ENCODE measurements at places on chromosomes 11 and 22. TPM values are rescaled to one million over a fixed set of nuclear protein-coding genes. Genes with fewer than 3 reads are reported as not detected.

GRCh38 chr22:49755631-49756001 is 72.1 kb downstream of the BRD1 start:
- no peak for DNase-seq

GRCh38 chr11:75428281-75428724 is 4.7 kb downstream of the KLHL35 start:
- no peak for DNase-seq

PHOX2A gene
- not detected for total RNA-seq

THYN1 gene
- total RNA-seq: 32.6 TPM

RNF169 gene
- 16.3 TPM for total RNA-seq
